ENCODE measurements at places on chromosomes 5 and 9. TPM values are rescaled to one million over a fixed set of nuclear protein-coding genes. Genes with fewer than 3 reads are reported as not detected.

DNA sequence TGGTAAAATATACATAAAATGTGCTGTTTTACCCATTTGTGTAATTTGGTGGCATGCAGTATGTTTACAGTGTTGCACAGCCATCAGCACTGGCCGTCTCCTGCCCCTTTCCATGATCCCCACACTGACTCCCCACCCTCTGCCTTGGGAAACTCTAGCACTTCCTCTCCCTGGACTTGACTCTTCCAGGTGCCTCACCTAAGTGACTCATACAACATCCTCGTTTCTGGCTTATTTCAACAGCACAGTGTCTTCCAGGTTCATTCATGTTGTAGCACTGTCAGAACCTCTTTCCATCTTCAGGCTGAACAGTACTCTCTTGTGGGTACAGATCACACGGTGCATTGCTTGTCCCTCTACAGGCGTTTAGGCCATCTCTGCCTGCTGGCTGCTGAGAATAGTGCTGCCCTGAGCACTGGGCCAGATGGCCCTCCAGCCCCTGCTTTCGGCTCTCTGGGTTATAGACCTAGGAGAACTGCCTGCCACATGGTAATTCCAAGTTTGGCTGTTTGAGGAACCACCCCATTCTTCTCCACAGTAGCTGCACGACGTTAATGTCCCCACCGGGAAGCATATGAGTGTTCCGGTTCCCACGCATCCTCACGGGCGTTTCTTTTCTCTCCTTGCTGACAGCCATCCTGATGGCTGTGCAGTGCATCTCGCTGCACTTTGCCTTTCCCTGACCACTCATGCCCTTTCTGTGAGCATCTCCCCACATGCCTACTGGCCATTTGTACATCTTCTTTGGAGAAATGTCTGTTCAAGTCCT lies 211.8 kb downstream of the FANCC start:
- H3K36me3 ChIP-seq = peaks cover 4% of the 10 kb centered on the region
- no peaks in the 10 kb centered on the region for H3K4me1 ChIP-seq

DNA sequence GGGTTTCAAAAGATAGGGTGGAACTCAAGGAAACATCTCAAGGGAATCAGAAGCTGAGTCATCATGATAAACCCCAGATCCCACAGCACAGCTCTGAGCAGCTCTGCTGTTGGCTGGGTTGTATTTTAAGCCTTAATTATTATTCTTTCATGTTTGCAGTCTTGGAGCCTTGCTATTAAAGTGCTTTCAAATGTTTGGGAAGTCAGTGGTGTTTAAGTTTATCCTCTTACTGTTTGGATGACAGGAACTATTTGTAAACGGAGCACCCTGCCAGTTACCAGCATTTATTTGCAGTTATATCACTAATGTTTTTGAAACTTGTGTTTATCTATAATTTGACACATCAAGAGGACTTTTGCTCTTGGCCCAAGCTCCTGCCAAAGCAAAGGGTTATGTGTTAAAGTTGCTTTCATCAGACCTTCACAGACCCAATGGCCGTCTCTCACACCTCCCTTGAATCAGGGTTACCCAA lies 141.1 kb upstream of the SPDL1 start:
- no peak for DNase-seq
- no peaks in the 10 kb centered on the region for H3K36me3 ChIP-seq
- no peak overlapping the region for H3K4me3 ChIP-seq
- H3K27ac ChIP-seq = no peak overlapping the region

GRCh38 chr5:140134277-140134935 lies 8.7 kb downstream of the IGIP start:
- H3K4me1 ChIP-seq = peaks cover 37% of the 10 kb centered on the region
- H3K4me3 ChIP-seq = no peak overlapping the region
- no peaks in the 10 kb centered on the region for H3K36me3 ChIP-seq

- H3K27ac ChIP-seq = no peak within 1 kb of the TSS
- H3K27me3 ChIP-seq = peaks cover 81% of the 10 kb centered on the region
- no peaks in the 10 kb centered on the region for H3K36me3 ChIP-seq
- H3K4me1 ChIP-seq = peaks cover 14% of the 10 kb centered on the region
- no peak for DNase-seq
These were observed at the start of gene PCDHGC5 for GRCh38 chr5:141488591-141489561. Gene PCDHGC5, plus strand, starts transcription at chr5:141489081. Its CDS starts 160 bp downstream, at chr5:141489241.

- no peak for DNase-seq
- no peaks in the 10 kb centered on the region for H3K36me3 ChIP-seq
- no peak overlapping the region for H3K27ac ChIP-seq
- no peaks in the 10 kb centered on the region for H3K4me1 ChIP-seq
- no peak overlapping the region for H3K4me3 ChIP-seq
These were observed 73.7 kb downstream of the SLC1A3 start for GRCh38 chr5:36680066-36680465.

- H3K4me1 ChIP-seq = no peaks in the 10 kb centered on the region
- DNase-seq = no peak
- H3K4me3 ChIP-seq = no peak overlapping the region
- H3K27me3 ChIP-seq = peaks cover 16% of the 10 kb centered on the region
- H3K36me3 ChIP-seq = no peaks in the 10 kb centered on the region
These were observed 231.0 kb upstream of the GAS1 start for GRCh38 chr9:87178302-87178701.

DNA sequence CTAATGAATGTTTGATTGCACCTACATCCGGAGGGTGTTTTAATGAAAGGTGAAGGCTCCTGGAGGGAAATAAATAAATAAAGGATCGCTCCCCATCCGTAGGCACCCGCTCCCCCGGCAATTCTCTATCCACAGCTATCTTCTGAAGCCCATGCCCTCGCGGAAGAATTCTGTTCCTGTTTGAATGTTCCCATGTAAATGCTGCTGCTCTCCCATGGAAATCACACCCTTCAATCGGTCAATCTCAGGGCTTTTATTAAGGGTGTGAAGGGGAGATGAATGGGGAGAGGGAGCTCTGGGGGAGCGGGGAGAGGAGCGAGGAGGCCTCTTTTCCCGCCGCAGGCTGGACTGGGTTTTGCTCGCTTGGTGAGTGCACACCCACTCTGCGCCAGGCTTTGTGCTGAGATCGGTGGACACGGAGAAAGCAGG lies 21.1 kb upstream of the ARAP3 start:
- H3K27ac ChIP-seq = no peak overlapping the region
- peak overlapping the region; percentile 67 for H3K4me3 ChIP-seq
- peaks cover 13% of the 10 kb centered on the region for H3K27me3 ChIP-seq
- H3K36me3 ChIP-seq = no peaks in the 10 kb centered on the region
- no peak for DNase-seq
- H3K4me1 ChIP-seq = peaks cover 15% of the 10 kb centered on the region

DNA sequence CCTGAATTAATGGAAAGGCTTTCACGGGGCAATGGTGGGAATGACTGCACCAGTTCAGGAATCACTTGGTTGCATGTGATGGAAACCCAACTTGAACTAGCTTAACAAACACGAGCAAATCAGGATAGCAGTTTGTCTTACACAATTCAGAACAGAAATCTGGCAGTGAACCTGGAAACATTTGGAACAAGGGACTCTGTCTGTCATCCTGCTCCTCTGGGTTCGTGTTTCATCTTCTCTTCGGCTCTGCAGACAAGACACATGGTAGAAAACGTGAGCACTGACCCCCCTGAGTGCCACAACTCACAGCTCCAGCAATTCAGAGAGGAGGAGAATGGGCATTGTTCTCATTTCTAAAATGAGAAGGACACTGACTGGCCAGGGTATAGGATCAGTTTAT lies 218.1 kb upstream of the NREP start:
- no peaks in the 10 kb centered on the region for H3K36me3 ChIP-seq
- no peak overlapping the region for H3K4me3 ChIP-seq
- no peak for DNase-seq
- H3K27me3 ChIP-seq = peaks cover 7% of the 10 kb centered on the region
- no peak overlapping the region for H3K27ac ChIP-seq

GRCh38 chr5:639253-639530 lies 27.1 kb downstream of the CEP72 start:
- no peak overlapping the region for H3K4me3 ChIP-seq
- no peaks in the 10 kb centered on the region for H3K27me3 ChIP-seq
- no peak overlapping the region for H3K27ac ChIP-seq
- H3K4me1 ChIP-seq = no peaks in the 10 kb centered on the region
- DNase-seq = no peak

GRCh38 chr9:129353697-129354336 lies 175.8 kb upstream of the IER5L start:
- H3K4me1 ChIP-seq = peaks cover 3% of the 10 kb centered on the region
- no peak overlapping the region for H3K4me3 ChIP-seq
- DNase-seq = no peak
- H3K27ac ChIP-seq = no peak overlapping the region

DNA sequence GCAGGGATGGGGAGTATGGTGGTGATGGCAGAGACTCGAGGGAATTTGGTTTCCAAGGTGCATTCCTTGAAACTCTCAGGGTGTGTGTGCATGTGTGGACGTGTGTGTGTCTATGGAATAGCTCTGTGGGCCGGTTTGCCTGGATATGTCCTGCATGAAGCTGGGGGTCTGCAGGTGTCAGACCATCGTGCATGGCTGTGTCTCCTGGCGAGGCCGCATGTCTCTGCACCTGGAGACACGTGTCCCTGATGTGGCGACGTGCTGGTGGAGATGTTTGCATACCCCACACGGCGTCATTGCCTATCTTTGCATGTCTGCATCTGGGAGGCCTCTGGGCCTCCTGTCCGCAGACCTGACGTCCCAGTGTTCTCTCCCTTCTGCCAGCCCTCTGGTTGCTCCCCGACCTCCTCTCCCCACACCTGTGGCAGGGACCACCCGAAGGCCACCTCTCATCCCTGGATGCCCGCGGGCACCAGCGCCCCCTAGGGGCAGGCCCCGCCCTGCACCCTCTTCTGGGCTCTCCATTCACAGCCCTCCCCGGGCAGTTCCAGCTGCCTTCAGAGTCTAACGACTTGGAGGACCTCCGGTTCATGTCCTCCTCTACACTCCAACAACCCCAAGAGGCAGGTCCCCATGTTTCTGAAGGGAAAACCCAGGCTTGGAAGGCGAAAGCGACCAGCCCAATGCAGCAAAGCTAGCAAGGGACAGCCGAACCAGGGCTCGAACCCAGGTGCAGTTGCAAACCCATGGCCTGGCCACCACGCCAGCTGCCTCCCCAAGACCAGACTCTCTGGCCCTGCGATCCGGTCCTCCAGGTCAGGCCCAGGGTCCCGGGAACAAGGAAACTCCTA lies 88.6 kb downstream of the LMX1B start:
- DNase-seq = peak; percentile 48
- no peak overlapping the region for H3K27ac ChIP-seq
- peaks cover 17% of the 10 kb centered on the region for H3K27me3 ChIP-seq
- no peak overlapping the region for H3K4me3 ChIP-seq

Gene TNFSF15
- 0.62 TPM for total RNA-seq

Gene ZBTB5
- total RNA-seq = 10.2 TPM

Gene ASPN
- total RNA-seq = not detected

Gene CCDC69
- total RNA-seq = 15.5 TPM

Gene SURF6
- 13.6 TPM for total RNA-seq

Gene ARSI
- not detected for total RNA-seq

Gene SGCD
- total RNA-seq = not detected
